Right ventricle myocardium inferior (tissue), 1 donor: ENCODE measurements at places on chromosomes 4 and X.

- DNase-seq: no peak
Measured at GRCh38 chr4:175330236-175330635, 412.1 kb downstream of the ADAM29 start.

GRCh38 chrX:134013524-134013923, 28.1 kb upstream of the GPC3 start:
- no peak for DNase-seq

GRCh38 chrX:101417190-101417589, 9.2 kb downstream of the HNRNPH2 start:
- no peak for DNase-seq

GRCh38 chr4:534101-534575, 35.1 kb downstream of the PIGG start:
- DNase-seq: peak; percentile 44

DNA sequence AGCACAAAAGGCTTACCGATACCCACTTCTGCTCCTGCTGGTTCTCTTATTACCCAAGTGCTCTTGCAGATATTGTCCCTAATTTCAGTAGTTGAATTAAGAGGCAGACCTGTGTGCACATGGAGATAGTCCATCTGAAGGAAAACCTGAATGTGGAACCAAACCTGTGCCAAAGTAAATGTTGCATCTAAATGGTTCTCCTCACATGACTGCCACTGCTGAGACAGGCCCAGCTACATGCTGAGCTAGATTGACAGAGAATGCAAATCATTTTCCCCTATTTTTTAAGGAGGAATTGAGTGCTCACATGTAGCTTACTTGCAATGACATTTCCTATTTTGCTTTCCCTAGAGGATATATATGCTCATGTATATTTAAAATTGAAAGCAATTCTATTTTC, 609.1 kb upstream of the TECRL start:
- no peak for DNase-seq
